ENCODE measurements at places on chromosomes 1 and 21.

DNA sequence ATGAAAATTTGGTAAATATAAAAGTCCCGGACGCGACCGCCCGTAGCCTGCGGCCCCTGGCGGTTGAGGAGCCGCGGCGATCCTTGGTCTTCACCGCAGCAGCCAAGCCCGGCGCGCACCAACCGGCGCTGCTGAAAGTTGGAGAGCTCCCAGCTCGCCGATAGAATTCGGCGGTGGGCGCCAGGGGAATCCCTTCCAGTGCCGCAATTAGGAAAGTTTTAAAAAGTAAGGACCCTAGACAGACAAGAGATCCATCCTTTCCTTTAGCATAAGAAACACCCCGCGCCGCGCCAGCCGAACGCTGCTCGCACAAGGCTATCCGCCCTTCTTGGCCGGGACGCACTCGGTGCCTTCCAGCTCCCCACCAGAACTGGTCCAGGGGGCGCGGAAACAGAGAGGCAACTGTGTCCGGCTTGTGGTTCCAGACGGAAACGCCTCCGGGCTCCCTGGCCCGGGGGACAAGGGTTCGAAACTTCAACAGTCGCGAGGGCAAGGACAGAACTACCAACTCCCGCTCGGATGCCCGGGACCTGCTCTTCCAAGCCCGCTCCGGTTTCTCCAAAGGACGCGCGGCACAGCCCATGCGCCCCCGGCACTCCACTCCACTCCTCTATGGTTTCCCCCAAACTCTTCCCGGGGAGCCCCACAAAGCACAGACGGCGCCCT is 1.7 kb downstream of the FAM78B start:
- no peak for DNase-seq

DNA sequence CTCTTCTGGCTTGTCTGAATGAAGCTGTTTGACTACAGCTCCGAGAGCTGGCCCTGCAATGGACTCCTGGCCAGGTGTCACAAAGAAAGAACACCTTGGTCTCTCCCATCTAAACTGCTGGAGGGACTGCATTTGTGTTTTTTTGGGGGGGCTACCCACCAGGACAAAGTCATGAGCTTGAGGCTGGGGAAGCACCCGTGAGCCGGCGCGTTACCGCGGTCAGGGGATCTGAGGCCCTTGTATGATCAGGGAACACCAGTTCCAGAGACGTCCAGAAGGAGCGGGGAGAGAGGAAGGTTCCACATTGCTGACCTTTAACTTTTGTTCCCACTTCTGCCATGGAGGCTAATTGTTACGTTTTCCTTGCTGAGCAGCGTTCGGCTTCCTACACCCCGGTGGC is 84.5 kb upstream of the C1orf174 start:
- no peak for DNase-seq

DNA sequence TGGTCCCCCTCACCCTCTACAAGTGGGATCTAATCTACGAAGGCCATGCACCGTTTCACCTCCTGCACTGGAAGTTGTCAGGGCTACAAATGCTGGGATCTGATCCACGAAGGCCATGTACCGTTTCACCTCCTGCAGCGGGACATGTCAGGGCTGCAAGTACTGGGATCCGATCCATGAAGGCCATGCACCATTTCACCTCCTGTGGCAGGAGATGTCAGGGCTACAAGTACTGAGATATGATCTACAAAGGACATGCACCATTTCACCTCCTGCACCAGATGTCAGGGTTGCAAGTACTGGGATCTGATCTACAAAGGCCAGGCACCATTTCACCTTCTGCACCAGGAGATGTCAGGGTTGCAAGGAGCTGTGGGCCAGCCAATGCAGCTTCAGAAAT is 7.0 kb downstream of the ALDH4A1 start:
- DNase-seq: no peak

DNA sequence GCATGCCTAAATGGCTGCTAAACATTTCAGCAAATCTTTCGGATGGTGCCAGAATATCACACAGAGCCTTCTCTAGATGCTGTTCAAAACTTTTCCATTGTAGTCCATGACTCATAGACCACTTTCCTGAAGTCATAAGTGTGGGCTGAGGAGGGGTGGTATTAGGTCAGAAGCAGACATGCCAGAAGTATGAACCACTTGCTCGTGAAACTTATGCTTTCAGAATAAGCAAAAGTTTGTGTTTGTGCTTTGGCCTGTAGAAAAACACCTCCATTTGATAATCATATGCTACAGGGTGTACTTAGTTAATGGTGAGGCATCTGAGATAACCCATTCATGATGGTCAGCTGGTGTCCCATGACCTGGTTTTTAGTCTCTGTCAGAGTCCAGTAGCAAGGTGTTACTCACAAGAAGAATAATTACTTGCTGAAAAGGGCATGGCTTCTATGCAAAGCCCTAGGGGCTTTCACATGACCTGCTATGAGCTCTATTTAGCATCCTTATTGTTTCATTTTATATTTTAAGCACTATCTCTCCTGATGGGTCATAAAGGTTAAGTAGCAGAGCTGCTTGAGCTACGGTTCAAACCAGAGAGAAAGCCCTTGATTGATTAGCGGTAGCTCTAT is 183.1 kb upstream of the IVNS1ABP start:
- peak; percentile 55 for DNase-seq

DNA sequence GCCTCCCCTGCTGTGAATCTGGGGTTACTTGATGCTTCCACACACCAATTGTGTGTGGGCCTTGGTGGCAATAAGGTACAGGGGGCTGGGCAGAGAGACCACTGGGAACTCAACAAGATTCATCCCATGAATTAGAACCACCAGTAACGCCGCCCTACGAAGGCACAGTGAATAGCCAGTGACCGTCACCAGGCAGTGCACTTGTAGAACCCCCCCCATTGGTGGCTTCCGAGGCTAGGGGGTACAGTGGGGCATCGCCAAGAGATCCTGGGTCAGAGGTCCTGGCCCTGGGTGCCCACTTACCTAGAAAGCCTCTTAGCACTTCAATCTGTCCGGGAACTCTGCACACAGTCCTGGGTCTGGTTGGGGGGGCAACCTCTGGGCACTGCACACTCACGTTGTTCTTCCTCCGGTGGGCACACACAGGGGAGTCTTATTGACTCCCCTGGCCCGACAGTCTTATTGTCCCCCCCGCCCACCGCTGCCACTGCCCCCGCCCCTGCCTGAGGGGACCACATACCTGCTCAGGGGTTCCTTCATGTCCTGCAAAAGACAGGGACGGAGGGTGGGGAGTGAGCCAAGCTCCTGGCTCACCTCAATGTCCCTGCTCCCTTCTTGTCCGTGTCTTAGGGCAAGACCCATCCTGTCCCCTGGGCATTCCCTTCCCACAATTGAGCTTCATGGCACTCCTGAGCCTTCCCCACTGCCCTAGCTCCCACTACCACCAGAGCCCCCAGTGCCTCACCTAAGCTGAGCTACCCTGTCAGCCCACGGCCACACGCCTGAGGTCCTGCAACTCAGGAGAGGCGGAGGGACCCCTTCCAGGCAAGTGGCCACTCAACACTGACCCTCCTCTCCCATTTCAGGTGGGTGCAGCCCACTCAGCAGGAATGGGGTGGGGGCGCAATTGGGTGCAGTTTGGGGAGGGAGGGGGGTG is 2.5 kb upstream of the TRIM11 start:
- no peak for DNase-seq

DNA sequence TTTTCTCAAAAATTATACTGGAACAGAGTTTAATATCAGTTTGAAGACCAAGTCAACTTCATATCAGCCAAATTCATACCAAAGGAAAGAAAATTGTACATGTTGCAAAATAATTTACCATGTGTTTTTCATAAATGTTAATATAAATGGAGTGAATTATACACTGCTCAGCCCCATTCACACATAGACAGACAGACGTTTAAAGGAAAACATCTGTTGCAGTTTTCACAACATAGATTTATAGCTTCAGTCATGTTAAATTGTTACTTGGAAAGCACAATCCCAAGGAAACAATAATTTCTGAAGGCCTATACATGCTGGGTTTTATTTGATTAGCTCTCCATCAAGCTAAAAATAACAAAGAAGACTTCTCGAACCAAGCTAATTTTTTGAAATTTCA is 27.8 kb upstream of the HYI start:
- no peak for DNase-seq

GRCh38 chr1:243598433-243598832 is 251.6 kb downstream of the AKT3 start:
- DNase-seq: peak; percentile 47

GRCh38 chr1:116400780-116401179 is 27.7 kb downstream of the ATP1A1 start:
- DNase-seq: no peak

DNA sequence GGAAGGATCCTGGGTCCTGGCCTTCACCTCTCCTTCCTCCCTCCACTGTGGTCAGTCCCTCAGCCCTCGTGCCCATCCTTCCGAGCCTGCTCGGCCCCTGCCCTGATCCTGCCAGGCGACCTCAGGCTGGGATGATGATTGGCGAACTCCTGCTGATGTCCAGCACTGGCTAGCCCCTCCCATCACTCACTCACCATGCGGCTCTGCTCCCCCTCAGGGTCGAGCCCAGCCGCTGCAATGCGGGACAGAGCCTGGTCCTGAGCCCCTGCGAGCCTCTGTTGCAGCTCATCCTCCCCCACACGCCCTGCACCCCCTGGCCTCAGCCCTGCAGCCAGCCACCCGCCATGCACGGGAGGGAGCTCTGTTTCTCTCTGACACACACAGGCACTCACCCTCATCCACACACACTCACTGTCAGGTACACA is 100.2 kb downstream of the DMRTB1 start:
- DNase-seq: no peak

GRCh38 chr1:26184086-26184485 is 6.3 kb upstream of the CATSPER4 start:
- DNase-seq: no peak

- no peak for DNase-seq
These were observed 31.2 kb downstream of the ANGPTL3 start for GRCh38 chr1:62628506-62628905.

DNA sequence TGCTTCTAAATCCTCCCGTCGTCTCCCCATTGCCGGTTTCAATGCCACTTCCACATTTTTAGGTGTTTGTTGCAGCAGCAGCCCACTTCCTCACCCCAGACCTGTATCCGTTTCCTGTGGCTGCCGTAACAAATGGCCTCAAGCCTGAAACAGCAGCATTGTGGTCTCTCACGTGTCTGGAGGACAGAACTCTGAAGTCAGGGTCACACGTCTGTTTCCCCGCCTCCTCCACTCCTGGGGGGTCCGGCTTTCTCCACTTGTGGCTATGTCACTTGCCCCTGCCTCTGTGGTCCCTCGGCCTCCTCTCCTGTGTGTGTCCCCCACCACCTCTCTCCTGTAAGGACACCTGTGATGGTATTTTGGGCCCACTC is 21.8 kb downstream of the TRPM2 start:
- DNase-seq: no peak

DNA sequence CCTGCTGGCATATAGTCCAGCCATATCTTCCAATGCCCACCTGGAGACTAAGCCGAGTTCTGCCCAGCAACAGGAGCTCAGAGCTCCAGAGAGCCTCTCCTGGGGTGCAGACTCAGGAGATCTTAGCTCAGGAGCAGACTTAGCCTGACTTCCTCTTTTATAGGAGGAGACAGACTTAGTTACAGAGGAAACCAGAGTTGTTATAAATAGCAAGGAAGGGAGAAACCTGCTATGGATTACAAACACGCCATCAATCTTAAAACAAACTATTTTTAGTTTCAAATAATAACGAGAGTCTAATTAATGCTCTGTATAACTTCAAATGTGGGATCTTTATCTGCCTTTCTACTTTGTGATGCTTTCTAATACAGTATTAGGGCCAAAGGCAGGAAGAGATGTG is 3.3 kb upstream of the KIF21B start:
- no peak for DNase-seq

- DNase-seq: peak; percentile 5
These were observed 75.5 kb downstream of the ADAMTS1 start for GRCh38 chr21:26769613-26770188.

GRCh38 chr1:244603498-244603897 is 49.4 kb upstream of the DESI2 start:
- peak; percentile 59 for DNase-seq

GRCh38 chr1:35261412-35262120 is 6.9 kb upstream of the ZMYM4 start:
- DNase-seq: no peak

GRCh38 chr1:185973645-185974044 is 239.5 kb downstream of the HMCN1 start:
- DNase-seq: no peak

DNA sequence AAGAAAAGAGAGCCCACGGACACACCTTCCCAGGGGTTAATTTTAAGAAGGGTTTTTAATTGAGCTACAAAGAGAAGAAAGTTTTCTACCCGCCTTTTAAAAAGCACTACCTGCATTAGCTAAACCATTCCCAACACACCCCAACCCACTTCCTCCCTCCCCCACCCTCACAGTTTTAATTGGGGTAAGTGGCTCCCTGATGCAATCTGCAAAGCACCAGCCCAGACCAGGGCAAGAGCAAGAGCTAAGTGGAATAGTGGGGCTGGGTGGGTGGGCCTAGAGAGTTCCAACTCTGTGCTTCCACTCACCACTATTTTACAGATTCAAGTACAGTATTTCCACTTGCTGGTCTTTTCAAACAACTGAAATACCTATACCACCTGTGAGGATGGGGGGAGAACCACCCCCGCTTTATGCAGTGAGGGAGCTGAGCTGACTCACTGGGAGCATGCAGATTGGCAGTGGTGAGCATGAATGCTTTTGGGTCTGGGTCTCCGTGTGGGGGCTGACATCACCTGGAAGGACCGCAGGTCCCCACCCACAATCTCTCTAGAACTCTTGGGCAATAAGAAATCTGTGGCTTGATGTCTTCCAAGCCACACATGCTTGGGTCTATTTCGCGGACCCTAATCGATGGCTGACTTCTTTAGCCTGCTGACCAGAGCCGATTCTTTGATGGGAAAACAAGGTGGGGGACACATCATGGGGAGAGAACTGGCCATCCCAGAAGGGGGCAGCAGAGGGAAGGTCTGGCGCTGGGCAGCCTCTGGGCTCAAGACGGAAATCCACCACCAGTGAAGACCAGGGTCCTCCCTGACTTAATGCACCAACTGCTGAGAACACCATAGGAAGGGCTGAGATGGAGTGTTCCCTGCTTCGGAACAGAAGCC is 95.5 kb downstream of the SSBP3 start:
- no peak for DNase-seq

GRCh38 chr1:115222616-115223402 is 115.2 kb downstream of the NGF start:
- DNase-seq: no peak

DNA sequence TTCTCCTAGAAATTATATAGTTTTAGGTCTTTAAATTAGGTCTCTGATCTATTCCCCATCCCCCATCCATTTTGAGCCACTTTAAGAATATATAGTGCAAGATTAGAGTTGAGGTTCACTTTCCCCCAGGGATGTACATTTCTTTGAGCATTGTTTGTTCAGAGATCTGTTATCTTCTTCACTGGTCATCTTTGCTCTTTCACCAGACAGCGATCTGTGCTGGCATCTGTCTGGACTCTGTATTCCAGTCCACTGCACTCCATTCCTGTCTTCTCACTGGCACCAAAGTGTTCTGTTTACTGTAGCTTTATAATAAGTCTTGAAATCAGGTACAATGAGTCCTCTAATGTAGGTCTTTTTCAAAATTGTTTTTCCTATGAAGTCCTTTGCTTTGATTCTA is 112.5 kb downstream of the PCBP3 start:
- no peak for DNase-seq

GRCh38 chr1:118084400-118084799 is 100.6 kb downstream of the SPAG17 start:
- no peak for DNase-seq

- DNase-seq: peak; percentile 28
These were observed 4.6 kb downstream of the SNX27 start for GRCh38 chr1:151616505-151616849.
